ENCODE measurements at places on chromosomes 11 and 22.
A peak's percentile ranks its signal among the peaks of the same experiment; 100 is the strongest.

DNA sequence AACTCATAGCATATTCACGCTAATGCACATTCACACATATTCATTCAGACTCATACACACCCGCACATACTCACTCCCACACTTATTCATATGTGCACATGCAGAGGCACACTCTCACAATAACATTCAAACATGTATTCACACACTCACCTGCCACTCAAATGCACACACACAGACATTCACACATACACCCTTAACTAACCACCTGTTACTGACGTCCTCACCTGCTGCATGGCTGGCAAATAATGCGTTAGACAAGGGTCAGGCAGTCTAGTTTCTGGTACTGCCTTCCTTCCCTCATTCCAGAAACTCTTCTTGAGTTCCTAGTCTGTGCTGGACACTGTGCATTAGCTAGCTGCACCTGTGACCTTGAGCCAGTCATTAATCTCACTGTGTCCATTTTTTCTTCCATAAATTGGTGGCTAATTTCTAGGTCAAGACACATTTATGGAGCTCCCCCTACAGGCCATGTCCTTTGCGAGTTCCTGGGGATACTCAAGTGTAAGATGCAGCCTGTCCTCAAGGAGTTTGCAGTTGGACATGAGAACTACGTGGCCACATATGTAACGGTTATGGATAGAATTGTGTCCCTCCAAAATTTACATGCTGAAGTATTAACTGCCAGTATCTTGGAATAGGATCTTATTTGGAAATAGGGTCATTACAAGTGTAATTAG lies 34.5 kb upstream of the SEZ6L start:
- no peak for DNase-seq

GRCh38 chr11:66906061-66906733 lies 49.3 kb downstream of the LRFN4 start:
- DNase-seq: no peak

DNA sequence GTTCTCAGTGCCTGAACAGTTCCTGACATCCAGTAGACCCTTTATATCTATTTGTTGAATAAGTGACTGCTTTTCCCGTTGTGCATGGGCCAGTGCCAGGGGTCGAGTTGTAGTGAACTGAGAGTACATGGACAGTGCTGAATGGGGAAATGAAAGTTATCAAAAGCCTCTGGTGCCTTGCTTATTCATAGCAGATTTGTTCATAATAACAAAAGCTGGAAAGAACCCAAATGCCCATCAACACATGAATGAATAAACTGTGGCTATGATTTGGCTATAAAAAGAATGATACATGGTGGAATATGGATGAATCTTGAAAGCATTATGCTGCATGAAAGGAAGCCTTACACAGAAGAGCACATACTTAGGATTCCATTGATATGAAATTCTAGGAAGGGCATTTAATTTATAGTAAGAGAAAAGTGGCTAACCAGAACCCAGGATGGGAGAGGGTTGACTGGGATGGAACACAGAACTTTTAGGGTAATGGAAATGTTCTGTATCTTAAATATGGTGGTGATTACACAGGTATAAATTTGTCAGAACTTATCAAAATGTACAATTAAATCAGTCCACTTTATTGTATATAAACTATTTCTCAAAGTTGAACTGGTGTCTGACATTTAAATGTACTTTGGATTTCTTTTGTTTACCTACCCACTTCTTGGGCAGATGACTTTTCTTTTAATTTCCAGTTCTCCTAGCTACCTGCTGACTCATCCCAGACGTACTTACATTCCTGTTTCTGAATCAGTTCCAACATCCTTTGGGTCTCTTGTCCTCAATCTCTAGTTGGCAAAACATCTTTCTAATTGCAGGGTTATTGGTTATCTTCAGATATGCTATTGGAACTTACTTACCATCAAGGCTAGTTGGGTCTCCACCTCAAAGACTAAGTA lies 42.8 kb downstream of the PACS1 start:
- DNase-seq: no peak

GRCh38 chr11:106733635-106734034 lies 284.6 kb downstream of the GUCY1A2 start:
- DNase-seq: no peak

DNA sequence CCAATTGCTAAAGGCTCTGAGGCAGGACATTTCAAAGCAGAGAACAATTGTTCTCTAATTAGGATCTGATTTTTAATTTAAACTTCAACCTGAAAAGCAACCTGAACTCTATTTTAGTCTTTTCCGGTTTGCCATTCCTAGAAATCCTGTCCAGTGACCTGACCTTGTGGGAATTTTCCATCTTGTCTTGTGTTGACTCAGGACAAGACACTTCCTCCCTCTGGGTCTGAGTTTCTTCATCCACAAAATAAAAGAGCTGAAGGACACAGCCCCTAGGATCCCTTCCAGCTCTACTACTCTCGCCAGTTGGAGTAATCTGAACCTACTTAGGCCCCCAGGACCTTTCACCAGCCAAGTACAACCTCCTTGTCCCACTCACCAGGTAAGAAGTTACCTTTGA lies 66.5 kb upstream of the POU2AF1 start:
- DNase-seq: no peak

GRCh38 chr11:84383576-84383975 lies 1097.4 kb upstream of the CCDC90B start:
- DNase-seq: no peak

- DNase-seq: no peak
Measured at GRCh38 chr11:119489087-119489486, 66.1 kb upstream of the THY1 start.

- DNase-seq: no peak
Measured at GRCh38 chr22:25395915-25396314, 168.6 kb upstream of the GRK3 start.

DNA sequence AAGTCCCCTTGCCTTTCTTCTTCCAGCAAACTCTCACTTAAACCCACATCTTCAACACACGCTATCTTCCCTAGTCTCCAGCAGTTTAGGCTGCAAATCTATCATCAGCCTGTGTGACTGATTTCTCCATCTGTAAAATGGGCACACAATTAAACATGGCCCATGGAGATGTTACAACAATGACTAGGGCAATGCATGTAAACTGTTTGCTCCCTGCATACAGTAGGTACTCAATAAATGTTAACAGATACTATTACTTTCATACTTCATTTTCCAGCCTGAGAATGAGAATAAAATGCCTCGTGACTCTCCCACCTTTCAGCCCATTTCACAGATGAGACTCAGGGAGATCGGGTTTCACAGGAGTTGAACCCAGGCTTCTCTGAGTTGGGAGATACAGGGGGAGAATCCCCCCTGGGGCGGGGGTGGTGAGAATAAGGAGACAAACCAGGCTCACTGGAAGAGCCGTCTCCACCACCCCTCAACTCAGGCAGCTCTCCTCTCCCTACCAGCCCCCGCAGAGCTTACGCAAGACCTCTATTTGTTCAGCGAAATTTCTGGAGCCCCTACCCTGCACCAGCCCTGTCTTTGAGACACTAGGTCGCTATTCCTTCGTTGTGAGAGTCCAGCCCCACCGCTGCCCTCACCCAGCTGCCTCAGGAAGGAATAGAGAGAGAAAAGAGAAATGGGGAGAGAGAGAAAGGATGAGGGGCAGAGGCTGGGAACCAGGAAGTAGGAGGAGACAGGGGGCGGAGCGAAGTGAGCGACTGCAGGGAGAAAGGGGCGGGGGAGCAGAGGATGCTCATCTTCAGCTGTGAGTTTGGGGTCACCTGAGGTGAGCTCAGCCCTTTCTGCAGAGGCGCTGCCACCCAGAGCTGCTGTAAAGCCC lies 42.1 kb upstream of the KLHL35 start:
- DNase-seq: no peak

DNA sequence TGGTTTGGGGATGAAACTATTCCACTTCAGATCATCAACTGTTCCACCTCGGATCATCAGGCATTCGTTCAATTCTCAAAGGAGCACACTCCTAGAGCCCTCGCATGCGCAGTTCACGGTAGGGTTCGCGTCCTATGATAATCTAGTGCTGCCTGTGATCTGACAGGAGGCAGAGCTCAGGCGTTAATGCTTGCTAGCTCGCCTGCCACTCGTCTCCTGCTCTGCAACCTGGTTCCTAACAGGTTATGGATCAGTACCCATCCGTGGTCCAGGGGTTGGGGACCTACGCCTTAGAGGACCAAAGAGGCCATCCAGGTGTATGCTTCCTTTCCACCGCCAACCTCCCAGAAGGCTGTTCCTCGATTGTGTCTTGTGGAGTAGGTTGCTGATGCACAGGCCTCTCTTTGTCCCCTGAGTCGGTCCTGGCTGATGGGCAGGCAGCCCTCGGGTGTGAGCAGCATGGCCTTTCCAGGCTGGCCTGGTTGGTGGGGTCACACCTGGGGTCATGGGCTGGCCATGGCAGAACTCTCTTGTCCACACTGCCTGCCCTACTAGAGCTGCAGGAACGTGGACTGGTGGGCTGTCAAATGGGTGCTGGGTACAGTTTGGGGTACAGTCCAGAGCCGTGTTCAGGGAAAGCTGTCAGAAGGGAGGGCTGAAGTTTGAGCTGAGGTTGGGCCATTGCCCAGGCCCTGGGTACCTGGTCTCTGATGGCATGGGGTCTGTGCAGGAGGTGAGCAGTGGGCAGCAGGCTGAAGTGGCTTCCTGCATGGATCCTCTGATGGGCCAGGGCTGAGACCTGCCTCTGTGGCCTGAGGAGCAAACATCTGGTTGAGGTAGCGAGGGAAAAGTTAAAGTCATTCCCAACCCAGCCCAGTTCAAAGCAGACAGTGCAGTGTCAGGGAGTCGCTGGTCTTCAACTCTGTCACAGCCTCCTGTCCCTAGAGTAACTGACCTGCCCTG lies 11.1 kb downstream of the PRDM11 start:
- DNase-seq: no peak

DNA sequence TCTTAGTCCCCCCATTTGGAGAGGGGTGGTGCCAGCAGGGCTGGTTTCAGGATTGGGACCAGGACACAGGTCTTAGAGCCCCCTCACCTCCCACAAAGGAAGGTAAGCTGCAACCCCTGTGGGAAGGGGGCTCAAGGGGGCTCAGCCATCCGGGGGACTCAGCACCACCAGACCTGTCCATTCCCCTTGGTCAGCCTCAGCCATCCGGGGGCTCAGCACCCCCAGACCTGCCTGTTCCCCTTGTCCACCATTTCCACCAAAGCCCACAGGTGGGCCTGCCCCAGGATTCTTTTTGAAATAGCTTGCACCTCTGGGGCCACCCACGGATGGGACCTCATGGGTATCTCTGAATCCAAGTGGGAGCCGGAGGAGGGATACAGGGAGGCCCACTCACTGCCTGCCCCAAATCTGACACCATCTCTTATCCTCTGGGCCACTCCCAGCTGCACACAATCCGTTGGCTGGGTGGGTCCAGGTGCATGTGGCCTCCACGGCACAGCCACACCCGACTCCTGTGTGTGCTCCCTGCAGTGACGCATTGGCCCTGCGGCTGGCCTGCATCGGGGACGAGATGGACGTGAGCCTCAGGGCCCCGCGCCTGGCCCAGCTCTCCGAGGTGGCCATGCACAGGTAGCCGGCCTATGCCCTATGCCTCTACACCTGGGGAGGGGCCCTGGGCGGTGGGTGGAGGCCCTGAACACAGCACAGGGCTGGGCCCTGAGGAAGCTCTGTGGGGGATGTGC lies 15.9 kb downstream of the MCAT start:
- DNase-seq: no peak

- no peak for DNase-seq
Measured at GRCh38 chr11:9096427-9096826, 5.0 kb upstream of the SCUBE2 start.

- no peak for DNase-seq
Measured at GRCh38 chr22:20749453-20749852, 24.5 kb upstream of the SERPIND1 start.

DNA sequence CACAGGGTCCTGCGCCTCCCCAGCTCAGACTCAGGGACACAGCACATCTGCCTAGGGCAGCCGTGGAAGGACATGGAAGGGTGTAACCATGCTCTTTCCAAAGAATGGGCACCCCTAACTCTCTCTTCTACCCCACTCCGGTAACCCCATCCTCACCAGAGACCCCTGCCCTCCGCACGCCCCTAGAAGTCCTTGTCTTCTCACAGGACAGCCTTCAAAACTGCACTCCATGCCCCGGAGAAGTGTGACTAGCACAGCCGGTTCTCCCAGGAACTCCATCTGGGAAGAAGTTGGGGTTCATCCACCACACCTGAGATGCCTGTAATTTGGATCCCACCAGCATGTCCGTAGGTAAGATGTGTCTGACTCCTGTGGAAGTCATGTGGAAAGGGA lies 25.0 kb downstream of the P2RY2 start:
- no peak for DNase-seq

- peak; percentile 54 for DNase-seq
Measured at GRCh38 chr22:28600546-28601143, 79.0 kb downstream of the TTC28 start.

GRCh38 chr11:119192111-119192510 lies 6.8 kb downstream of the NHERF4 start:
- no peak for DNase-seq

DNA sequence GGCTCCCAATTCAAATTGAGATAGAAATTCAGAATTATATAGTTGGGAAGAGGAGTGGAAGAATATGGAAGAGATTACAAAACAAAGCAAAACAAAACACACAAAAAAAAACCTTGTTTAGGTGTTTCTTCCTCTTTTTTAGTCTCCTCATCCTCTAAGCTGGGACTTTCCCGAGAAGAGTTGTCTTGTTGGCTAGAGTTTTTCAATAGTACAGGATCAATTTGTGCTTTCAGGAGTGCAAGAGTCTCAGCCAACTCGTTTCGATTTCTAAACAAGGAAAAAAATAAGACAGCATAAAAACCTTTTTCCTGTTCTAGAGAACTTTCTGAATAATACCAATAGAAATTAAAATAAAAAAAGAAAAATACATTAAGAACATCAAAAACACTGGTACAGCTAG lies 87.8 kb upstream of the CLNS1A start:
- no peak for DNase-seq

GRCh38 chr11:58471892-58472291 lies 29.9 kb upstream of the OR5B12 start:
- DNase-seq: no peak

GRCh38 chr11:85974122-85974521 lies 94.8 kb downstream of the PICALM start:
- DNase-seq: no peak

- DNase-seq: no peak
Measured at GRCh38 chr11:47514825-47515647, 37.9 kb downstream of the CELF1 start.

DNA sequence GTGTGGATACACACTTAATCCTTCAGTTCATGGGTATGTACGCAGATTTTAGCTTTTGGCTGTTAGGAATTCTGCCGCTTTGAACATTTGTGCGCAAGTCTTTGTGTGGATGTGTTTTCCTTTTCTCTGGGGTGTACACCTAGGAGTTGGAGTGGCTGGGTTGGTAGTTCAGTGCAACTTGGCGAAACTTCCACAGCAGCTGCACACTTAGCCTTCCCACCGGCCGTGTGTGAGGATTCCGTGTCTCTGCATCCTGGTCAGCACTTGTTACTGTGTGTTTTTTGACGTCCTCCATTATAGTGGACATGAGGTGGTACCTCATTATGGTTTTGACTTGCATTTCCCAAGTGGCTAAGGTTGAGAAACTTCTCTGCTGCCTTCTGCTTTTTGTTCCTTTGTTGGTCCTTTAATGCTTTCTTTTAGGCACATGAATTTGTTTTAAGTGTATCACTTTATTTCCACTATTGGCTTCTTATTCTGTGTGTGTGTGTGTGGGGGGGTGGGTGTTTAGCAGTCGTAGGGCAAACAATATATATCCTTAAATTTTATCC lies 72.1 kb upstream of the SLC25A18 start:
- DNase-seq: no peak

Measured in NCI-H345 (cell line).